ENCODE measurements at places on chromosomes 5 and 9. TPM values are rescaled to one million over a fixed set of nuclear protein-coding genes. Genes with fewer than 3 reads are reported as not detected.

- no peak for DNase-seq
Observed at GRCh38 chr9:91902475-91903125, 47.4 kb downstream of the ROR2 start.

GRCh38 chr5:171700318-171700912 lies 85.2 kb upstream of the SMIM23 start:
- DNase-seq, result no peak

DNA sequence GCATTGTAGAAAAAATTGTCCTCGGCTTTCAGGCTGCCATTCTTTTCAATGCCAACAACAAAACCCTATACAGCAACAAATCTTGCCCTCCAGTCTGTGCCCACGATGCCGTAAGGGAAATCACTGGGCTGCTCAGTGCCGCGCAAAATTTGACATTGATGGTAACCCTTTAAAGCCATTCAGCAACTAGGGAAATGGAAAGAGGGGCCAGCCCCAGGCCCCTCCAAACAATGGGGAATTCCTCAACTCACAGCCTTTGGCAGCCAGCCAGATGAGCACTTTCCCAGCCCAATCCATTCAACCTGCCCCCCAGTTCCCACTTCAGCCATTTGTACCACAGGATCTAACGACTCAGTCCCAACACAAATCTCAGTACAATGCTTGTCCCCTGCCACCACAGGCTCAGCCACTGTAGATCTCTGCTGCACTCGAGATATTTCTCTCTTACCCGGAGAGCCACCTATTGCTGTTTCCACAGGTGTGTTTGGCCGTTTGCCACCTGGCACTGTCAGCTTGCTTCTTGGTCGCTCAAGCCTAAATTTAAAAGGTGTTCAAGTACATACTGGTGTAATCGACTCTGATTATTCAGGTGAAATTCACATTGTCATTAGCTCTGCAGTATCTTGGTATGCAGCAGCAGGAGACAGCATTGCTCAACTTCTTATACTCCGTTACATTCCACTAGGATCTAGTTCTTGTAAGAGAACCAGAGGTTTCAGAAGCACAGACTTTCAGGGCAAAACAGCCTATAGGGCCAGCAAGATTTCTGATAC lies 103.3 kb downstream of the SYK start:
- DNase-seq, result no peak

DNA sequence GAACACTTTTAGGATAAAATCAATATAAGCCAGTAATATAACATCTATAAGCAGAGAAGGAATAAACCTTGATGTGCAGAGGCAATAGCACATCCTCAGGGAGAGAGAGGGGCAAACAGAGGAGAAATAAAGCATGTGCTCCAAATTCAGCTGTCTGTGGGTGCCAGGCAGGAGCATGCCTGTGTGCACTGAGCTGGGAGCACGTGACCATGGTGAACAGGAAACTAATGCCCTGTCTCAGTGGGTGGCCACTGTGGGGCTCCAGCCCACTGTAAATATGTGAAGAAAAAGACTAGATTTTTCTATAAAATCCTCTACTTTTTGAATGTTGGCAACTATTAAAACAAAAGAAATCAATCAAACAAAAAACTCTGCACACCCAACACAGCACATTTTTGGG lies 55.3 kb downstream of the FYB1 start:
- no peak for DNase-seq

- no peak for DNase-seq
Observed at GRCh38 chr5:64457846-64458245, 48.0 kb upstream of the RGS7BP start.

DNA sequence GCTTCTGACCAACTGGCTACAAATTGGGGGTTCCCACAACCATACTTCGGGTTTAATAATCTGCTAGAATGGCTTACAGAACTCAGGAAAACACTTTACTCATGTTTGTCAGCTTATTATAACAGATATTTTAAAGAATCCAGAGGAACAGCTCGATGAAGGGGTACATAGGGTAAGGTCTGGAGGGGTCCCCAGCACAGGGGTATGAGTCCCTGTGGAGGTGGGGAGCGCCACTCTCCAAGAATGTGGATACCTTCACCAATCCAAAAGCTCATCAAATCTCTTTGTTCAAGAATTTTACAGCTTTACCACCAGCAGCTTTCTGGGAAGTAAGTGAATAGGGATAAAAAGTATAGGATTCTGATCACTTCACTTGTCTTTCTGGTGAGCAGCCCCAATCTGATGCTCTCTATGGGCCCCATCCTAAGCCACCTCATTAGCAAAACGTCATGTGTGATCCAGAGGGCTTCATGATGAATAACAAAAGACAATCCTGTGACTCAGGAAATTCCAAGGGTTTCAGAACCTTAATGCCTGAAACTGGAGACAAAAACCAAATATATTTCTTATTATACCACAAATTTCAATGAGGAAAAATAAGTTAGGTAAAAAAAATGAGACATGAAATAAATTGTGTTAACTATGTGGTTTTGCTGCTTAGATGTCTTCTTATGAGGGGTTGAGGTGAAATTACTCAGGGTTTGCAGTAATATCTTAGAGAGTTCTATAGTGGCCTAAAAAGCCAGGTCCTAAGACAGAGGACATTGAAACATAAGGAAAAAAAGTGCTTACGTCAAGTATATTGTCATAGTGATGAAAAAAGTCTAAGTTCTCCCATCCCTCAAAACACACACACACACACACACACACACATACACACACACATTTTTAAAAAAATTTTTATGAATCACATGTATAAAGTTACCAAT lies 290.5 kb downstream of the ANXA1 start:
- DNase-seq, result peak; percentile 11

DNA sequence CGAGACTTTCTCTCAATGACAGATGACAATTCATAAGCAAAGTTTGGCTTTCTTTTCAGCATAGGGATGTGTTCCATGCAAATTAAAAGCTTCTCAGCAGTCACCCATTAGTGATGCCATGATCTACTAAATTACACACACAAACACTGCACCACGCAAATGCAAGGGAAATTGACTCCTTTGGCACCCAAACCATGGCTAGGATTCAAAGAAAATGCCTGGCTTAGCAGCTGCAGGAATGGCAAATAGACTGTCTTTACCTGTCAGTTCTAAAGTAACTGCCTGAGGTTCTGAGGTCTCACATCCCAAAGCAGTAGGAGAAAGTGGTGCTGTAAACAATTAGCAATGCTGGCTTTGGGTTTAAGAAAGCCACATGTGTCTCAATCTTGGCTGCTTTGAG lies 108.6 kb upstream of the ATP10B start:
- no peak for DNase-seq

DNA sequence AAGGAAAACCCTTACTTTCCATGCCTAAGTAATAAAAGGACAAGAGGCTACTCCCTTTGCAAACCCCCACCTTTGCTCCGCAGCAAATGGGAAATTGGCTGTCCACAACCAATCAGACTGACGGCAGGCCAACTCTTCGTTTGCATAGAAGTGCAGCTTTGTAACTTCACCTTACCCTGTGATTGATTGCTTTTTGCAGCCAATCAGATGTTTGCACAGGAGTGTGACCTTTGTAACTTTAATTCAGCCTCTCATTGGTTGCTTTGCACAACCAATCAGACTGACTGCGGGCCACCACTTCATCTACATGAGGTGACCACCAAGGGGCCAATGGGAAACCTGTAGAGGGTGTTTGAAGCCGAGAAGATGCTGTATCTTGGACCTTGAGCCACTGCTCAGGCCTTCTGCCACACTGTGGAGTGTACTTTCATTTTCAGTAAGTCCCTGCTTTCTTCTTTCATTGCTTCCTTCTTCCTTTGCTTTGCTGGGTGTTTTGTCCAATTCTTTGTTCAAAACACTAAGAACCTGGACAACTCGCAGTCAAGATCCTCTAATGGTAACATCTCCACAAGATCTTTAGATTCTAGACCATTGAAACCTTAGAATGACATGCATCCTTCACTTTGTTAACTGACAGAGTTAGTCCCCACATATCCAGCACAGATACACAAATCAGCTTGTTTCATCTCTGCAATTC lies 51.3 kb upstream of the FREM1 start:
- DNase-seq, result no peak

GRCh38 chr5:2701592-2701991 lies 49.9 kb downstream of the IRX2 start:
- no peak for DNase-seq

The DMRT3 gene
- total RNA-seq, result not detected

The TSLP gene
- total RNA-seq, result not detected

The TAF11L6 gene
- not detected for total RNA-seq

The PCDHB5 gene
- total RNA-seq, result 0.60 TPM

The SQSTM1 gene
- 132 TPM for total RNA-seq

The GRIN1 gene
- not detected for total RNA-seq
